ENCODE measurements at places on chromosomes 4 and X.

DNA sequence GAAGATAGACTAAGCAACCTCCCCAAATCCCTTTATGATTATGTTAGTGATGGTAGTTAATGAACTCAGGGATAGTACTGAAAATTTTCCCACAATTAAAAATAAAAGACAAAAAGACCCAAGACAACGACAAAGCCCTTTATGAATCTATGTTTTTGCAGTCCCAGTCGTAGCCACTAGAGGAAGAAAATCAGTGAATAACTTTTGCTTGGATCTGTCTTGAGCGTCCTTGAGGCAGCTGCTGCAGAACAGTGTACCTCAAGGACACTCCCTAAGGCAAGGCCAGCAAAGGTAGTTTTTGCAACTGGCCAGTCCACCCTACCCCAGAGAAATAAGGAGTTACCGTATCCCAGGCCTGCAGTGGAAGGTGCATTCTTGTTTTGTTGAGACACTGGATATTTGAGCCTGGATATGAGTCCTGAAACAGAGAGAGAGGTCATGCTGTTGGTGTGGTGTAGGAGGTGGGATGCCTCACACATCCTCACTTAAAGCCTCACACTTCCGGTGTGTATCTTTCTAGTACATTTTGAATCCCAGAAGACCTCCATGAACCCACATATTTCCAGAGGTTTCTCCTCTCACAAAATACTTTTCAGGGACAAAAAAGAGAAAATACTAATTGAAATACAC lies 8.7 kb upstream of the TIMM8A start:
- no peaks in the 10 kb centered on the region for H3K4me1 ChIP-seq
- peaks cover 4% of the 10 kb centered on the region for H3K27me3 ChIP-seq
- H3K4me3 ChIP-seq: no peak overlapping the region

DNA sequence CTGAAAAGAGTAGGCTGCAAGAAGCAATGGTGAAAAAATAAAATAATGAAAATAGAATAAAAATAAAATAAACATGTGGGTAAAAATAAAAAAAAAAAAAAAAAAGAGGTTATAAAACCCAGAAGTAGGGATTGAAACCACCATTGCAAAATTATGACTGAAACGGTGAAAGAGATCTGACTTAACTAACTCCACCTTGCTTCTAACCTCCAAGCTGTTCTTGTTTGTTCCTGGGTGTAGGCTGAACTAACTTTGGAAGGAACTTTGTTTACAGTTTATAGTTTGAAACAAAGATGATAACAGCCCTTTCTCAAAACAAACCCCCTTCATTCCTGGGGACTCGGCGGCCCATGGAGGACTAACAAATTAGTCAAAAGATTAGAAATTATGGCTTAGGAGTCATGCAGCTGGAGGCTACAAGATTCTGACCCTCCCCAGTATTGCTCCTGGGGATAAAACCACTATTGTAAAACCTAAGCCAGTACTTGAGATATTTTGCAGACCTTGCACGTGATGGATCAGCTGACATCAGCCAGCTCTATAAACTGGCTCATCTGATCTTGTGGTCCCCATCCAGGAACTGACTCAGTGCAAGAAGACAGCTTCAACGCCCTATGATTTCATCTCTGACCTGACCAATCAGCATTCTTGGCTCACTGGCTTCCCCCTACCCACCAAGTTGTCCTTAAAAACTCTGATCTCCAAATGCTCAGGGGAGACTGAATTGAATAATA lies 30.4 kb downstream of the DDX60L start:
- H3K27ac ChIP-seq: no peak overlapping the region
- H3K36me3 ChIP-seq: no peaks in the 10 kb centered on the region
- no peaks in the 10 kb centered on the region for H3K27me3 ChIP-seq
- H3K4me3 ChIP-seq: no peak overlapping the region

GRCh38 chr4:95627024-95627605 lies 78.3 kb upstream of the UNC5C start:
- DNase-seq: no peak
- no peaks in the 10 kb centered on the region for H3K4me1 ChIP-seq
- no peak overlapping the region for H3K4me3 ChIP-seq
- no peaks in the 10 kb centered on the region for H3K27me3 ChIP-seq
- H3K36me3 ChIP-seq: no peaks in the 10 kb centered on the region

- no peak overlapping the region for H3K27ac ChIP-seq
- DNase-seq: no peak
- no peaks in the 10 kb centered on the region for H3K4me1 ChIP-seq
- H3K27me3 ChIP-seq: no peaks in the 10 kb centered on the region
- H3K36me3 ChIP-seq: no peaks in the 10 kb centered on the region
Observed at GRCh38 chr4:108693211-108693610, 42.8 kb downstream of the OSTC start.

DNA sequence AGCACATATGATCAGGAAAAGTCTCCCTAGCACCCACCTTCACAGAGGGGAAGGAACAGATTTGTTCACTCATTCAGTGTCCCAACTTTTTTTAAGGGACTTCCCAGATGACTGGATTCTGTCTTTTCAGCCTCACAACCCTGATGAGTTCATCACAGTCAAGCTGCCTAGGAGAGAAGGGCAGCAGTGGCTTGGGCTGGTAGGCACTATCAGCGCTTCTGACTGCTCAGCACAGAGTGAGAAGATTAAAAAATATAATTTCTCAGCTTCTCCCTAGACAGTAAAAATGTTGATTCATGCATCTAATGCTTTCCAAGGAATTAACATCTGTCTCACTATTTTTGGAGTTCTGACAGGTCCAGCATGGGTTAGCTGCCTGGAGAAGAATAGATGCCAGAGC lies 328.2 kb downstream of the DTHD1 start:
- no peaks in the 10 kb centered on the region for H3K27me3 ChIP-seq
- H3K4me1 ChIP-seq: no peaks in the 10 kb centered on the region
- no peak overlapping the region for H3K4me3 ChIP-seq
- H3K27ac ChIP-seq: no peak overlapping the region

DNA sequence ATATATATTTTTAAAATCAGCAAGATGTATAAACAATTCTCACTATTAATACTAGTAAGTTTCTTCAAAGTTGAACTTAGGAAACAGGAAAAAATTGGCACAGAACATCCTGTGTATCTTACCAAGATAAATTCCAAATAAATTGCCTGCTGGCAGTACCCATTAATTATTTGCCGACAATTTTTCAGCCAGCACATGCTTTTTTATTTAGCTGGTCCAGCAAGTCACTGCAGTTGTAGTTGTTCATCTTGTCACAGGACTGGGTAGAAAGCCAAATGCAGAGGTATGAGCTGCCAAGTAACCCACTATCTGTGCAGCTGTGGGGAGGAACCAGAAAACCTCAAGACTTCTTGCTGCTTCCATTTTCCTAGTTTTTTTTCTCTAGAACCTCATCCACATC lies 113.4 kb downstream of the PACRGL start:
- no peaks in the 10 kb centered on the region for H3K36me3 ChIP-seq
- no peak overlapping the region for H3K4me3 ChIP-seq
- no peaks in the 10 kb centered on the region for H3K27me3 ChIP-seq

DNA sequence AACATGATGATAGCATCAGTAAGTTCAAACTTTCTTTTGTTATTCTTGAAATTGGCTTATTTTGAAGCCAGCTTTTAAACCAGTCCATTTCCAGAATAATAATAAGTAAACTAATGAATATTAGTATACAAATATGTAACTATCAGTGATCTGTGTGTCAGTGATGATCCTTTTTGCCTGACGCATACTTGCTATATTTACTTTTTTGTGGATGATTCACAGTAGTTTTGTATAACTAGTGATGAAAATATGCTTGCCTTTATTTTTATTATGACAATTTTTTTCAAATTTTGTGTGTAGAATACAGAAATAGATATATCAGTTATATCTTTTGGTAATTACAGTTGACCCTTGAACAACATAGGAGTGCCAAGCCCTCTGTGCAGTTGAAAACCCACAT lies 49.5 kb downstream of the USP53 start:
- H3K27me3 ChIP-seq: no peaks in the 10 kb centered on the region
- H3K36me3 ChIP-seq: no peaks in the 10 kb centered on the region
- no peaks in the 10 kb centered on the region for H3K4me1 ChIP-seq
- H3K4me3 ChIP-seq: no peak overlapping the region
- no peak overlapping the region for H3K27ac ChIP-seq

- no peaks in the 10 kb centered on the region for H3K4me1 ChIP-seq
- no peak overlapping the region for H3K27ac ChIP-seq
- no peaks in the 10 kb centered on the region for H3K27me3 ChIP-seq
- no peak for DNase-seq
- no peaks in the 10 kb centered on the region for H3K36me3 ChIP-seq
Observed at GRCh38 chr4:99219479-99219878, 433 bp upstream of the ADH6 start.

DNA sequence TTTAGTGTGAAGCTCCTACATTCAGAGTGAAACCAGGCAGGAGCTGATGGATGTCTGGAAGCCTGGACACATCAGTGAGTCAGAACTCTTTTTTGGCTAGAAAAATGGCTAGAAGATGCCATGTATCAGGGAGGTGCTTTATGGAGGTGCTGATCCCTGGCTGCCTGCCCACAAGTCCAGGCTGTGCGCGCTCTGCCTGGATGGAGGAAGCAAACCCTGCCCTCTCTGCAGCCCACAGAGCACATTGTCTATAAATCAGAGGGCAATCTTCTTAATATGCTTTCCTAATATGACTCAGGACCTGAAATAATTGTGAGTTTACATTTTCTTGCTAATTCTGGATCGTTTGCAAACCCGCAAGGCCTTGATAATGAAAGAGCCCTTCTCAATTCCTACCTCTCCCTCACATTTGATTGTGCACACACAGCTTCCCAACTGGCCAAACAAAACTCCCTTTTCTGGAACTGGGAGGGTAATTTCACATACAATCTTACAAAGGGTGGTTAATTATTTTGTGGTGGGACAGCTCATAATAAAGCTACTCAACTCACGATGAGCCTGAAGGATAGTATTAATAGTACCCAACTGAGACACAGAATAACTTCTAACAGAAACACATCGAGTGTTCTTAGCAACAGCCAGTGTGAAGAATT lies 11.7 kb downstream of the MFAP3L start:
- H3K36me3 ChIP-seq: no peaks in the 10 kb centered on the region
- no peak overlapping the region for H3K4me3 ChIP-seq
- DNase-seq: no peak
- H3K27me3 ChIP-seq: peaks cover 1% of the 10 kb centered on the region
- H3K4me1 ChIP-seq: no peaks in the 10 kb centered on the region

DNA sequence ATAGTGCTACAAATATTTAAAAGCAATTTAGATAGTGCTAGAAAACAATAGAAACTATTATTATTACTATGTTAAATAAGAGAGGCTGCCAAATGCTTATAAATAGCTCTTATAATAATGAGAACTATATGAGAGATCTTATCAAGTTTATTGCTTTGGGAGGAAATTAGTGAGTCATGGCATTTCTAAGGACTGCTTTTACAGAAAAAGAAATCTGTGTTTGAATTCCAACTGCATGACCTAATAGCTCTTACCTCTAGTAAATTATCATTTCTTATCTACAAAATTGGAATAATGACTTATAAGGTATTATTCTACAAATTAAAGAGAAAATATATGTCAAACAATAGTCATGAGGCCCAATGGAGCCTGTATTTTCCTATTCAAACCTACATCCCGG lies 177.2 kb downstream of the GABRG1 start:
- H3K4me3 ChIP-seq: no peak overlapping the region
- DNase-seq: no peak
- H3K4me1 ChIP-seq: no peaks in the 10 kb centered on the region

- H3K4me3 ChIP-seq: no peak overlapping the region
- no peaks in the 10 kb centered on the region for H3K36me3 ChIP-seq
- H3K27me3 ChIP-seq: peaks cover 2% of the 10 kb centered on the region
- no peaks in the 10 kb centered on the region for H3K4me1 ChIP-seq
- no peak for DNase-seq
Observed at GRCh38 chr4:17898553-17899055, 87.8 kb downstream of the NCAPG start.

- peaks cover 1% of the 10 kb centered on the region for H3K27me3 ChIP-seq
- H3K36me3 ChIP-seq: no peaks in the 10 kb centered on the region
- H3K27ac ChIP-seq: no peak overlapping the region
- no peak for DNase-seq
Observed at GRCh38 chr4:24053934-24054333, 164.1 kb upstream of the PPARGC1A start.

DNA sequence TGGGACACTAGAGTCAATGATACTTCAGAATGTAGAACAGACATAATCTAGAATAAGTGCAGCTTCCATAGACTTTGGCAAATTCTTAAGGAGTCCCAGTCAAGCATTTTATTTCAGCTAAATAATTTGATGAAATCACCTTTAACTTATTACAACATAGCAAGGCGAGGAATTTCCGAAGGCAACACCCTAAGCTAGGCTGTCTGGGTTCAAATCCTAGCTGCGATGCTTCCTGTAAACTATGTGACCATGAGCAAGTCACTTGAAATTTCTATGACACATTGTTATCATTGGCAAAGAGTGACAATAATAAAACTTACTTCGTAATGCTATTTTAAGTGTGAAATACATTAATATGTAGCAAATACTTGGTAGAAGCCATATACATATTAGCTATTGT lies 679.1 kb downstream of the DMD start:
- no peaks in the 10 kb centered on the region for H3K27me3 ChIP-seq
- no peaks in the 10 kb centered on the region for H3K4me1 ChIP-seq
- H3K27ac ChIP-seq: no peak overlapping the region

- H3K4me3 ChIP-seq: no peak overlapping the region
- DNase-seq: no peak
- no peaks in the 10 kb centered on the region for H3K27me3 ChIP-seq
- no peak overlapping the region for H3K27ac ChIP-seq
- H3K4me1 ChIP-seq: no peaks in the 10 kb centered on the region
Observed at GRCh38 chr4:18342847-18343246, 321.3 kb upstream of the LCORL start.

DNA sequence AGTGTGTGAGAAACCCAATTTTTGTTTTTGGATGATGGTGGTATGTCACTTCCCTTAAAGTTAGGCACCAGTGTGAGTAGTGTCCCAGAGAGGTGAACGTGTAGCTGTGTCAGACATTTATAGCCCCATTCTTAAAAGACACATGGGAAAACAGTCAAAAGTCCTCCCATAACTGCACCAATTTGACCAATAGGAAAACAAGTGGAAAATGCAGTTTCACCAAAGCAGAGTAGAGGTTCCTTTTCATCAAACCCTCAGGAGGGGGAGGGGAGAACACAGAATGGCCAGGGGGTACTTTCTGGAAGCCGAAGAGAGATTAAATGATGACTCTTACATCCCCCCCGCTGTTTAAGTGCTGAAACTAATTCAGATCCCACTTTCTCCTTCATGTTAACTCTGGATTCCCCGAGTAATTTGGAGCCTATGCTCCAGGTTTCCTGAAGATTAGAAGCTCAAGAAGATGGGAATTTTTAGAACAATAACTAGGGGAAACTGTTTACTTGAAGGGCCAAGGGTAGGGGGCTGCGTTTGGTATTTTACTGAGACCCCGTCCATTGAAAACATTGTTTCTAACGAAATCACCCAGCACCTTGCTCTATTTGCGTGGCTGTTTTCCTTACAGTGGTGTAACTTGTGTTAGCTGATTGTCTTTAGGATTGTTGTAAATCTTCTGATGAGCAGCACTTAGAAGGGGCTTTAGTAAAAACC lies 2.1 kb upstream of the LEF1 start:
- no peak overlapping the region for H3K27ac ChIP-seq
- peak overlapping the region; percentile 72 for H3K4me3 ChIP-seq
- peaks cover 25% of the 10 kb centered on the region for H3K4me1 ChIP-seq
- DNase-seq: no peak
